Stimulated activated naive CD8-positive, alpha-beta T cell treated with anti-CD3 and anti-CD28 coated beads, Interleukin-15, Interleukin-2, amounts not matched to agents 100 U/mL and 50 U/mL, for 24 hours (primary cell): ENCODE measurements at places on chromosomes 3 and 15.
A peak's percentile ranks its signal among the peaks of the same experiment; 100 is the strongest.

GRCh38 chr15:65411465-65412071, 11.2 kb downstream of the IGDCC4 start:
- no peak for DNase-seq

DNA sequence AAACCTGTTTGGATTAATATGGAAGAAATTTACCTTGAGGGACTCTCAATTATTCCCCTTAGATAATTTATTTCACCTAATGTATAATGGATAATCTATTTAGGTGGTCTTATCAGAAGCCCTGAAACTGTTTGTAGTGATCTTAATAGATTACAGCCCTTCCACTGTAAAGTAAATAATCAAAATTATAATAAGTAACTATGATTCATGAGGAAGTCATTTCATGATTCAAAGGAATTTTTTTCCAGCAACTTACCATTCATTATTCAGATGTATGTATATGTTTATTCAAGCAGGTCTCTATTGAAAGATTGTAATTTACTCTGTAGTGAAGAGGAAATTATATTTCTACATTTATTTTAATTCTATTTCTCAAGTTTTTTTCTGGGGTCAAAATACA, 250.6 kb upstream of the ROBO1 start:
- no peak for DNase-seq

GRCh38 chr3:177257006-177257405, 59.7 kb upstream of the TBL1XR1 start:
- DNase-seq: no peak

DNA sequence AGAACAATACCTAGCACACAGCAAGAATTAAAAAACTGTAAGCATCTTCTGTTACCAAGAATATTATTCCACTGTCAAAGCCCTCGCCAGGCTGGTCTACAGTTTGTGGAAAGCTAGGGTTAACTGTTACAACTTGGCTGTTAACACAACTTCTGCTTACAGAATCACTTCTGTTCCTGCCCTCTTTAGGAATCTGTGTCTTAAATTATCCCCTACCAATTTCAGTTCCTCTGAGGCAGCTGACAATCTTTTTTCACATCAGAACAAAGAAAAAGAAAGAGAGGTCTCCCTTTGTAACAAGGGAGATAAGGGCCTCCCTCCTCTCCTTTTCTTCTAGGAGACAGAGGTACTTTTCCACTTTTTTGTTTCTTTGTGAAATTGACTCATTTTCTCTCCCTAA, 188.9 kb downstream of the FMN1 start:
- DNase-seq: no peak

DNA sequence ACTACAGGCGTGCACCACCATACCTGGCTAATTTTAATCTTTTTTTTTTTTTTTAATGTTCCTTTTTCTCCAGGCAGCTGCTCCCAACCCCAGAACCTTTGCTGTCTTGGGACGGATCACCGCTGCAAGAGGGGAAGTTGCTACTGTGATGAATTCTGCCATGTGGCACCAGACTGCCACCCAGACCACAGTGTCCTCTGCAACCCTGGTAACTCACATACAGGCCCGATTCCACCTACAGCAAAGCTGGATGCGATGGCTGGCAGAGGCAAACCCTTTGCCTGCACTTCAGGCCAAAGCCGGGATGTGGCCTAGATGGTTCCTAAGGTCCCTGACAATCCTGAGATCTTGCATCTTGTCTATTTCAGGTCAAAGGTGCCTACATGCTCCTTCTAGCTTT, 12.7 kb upstream of the MUC20 start:
- DNase-seq: no peak

DNA sequence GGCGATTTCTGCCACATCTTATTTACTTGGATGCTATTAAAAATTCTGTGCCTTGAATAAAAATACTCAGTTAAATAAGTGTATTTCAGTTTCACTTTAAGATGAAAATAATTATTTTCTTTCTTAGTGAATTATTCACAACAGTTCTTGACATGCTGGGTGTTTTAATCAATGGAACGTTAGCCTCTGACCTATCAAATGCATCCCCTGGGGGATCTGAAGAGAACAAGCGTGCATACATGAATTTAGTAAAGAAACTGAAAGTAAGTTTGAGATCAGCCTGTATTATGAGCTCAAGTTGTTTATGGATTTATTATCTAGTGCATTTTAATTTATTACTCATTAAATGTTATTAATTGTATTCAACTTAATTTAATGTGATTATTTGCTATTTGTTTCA, 597 bp downstream of the P2RY12 start:
- DNase-seq: no peak

DNA sequence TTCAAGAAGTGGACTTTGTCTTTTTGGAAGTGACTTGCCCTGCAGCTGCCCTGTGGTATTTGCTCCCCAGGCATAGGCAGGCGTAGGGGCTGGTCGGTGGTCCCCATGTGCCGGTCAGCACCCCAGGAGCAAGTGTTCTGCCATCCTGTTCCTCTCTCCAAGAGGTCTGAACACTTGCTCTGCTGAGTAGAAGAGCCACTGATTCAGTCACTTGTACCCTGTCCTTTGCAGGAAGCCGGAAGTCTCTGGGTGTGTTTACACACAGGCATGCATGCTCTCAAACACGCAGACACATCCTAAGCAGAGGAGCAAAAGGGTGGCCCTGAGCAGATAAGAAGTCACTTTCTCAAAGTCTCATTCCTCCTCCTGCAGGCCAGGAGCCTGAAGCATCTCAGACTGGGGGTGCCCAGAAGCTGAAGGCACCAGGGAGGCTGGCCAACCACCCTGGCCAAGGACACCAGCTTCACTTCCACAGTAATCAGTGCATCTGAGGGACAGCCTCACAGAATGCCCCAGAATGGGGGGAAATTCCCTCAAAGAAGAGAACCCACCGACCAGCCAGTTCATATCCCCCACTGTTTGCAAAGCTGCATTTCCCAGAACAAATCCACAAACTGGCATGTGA, 88.7 kb upstream of the POMGNT2 start:
- peak; percentile 35 for DNase-seq

- no peak for DNase-seq
Observed at GRCh38 chr3:101954936-101955335, 105.6 kb downstream of the NFKBIZ start.

GRCh38 chr15:74136540-74136813, 6.1 kb downstream of the ISLR2 start:
- no peak for DNase-seq

- DNase-seq: no peak
Observed at GRCh38 chr15:73392025-73392424, 23.3 kb upstream of the HCN4 start.
